ENCODE measurements at places on chromosomes 7 and 10.

DNA sequence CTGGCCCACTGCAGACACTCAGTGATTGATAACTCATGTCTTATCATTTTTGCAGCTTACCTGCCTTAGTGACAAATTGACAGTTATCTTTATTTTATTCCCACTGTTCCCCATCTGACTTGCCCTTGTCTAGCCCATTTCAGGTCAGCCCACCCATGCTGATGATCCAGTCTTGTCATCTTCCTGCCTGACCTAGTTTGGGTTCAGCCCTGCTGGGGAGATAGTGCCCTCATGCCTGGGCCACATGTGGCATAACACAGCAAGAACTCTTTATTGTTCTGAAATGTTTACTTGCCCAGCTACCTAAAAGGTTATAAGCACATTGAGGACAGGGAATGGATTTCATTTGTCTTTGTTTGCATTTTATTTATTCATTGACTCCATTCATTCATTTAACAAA is 75.6 kb downstream of the ENTPD1 start:
- DNase-seq, result no peak

DNA sequence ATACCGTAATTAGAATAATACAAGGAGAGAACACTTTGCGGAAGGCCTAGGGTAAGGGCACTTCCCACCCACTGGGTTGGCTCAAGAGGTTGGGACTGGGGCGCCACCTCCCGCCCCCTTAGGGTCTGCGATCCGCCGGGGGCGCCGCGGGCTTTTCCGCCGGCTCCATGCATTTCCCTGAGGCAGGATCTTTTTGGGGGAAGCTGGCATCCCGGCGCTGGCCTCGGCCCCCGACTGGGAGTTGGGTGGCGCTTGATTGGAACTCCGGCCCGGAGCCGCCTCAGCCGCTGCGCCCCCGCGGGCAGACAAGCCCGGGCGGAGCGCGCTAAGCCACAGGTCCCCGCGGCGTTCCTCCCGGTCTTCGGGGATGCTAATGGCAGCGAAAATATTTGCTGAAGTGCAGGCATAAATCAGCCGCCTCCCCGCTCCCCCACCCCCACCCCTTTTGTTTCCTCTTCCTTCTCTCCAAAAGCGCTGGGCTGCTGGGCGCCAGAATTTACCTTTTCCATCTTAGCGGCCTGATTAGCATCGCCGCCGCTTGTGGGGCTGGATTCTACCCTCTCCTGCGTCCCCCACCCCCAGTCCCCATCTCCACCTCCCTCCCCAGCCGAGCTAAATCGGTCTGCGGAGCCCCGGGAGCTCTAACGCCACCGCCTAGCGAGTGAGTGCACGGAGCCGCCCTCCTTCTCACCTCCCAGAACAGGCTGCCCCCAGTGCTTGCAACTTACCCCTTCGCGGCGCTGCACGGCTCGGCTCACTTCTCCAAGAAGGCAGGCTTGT is 5.1 kb downstream of the UNC5B start:
- no peak for DNase-seq

- DNase-seq, result no peak
Measured at GRCh38 chr7:108143658-108144420, 13.7 kb upstream of the LAMB4 start.

GRCh38 chr10:14545827-14546226 is 215.1 kb upstream of the FRMD4A start:
- no peak for DNase-seq

DNA sequence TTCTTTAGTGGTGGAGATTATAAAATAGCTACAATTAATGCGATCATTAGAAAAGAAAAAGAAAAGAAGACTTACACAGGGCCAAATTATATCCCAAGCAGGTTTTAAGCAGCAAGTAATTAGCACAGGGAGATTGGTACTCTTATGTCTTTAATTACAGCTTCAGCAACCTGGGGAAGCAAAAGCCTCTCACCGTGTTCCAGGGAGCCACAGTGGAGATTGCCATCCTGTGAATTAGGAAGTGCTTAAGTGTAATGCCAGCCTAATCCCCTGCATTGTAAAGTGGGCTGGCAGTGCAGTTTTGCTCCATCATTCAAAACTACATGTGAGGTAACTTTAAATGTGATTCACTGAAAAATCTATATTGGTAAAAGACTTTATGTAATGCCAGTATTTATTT is 533.5 kb upstream of the COBL start:
- DNase-seq, result no peak

DNA sequence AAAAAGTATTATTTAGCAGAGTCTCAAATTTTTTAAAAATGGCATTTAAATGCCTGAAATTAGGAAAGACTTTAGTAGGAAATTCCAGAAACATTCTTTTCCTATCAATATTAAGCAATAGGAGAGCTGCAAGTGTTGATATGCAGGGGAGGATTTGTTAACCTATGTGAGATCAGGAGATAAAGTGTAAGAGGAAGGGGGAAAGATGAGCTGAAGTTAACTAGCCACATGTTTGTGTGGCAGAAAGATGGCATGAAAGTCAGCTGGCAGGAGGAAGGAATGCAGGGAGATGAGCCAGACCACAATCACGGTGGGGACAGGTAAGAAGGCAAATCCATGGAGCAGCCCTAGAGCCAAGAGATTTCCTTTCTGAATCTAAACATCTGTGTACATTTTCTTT is 303.6 kb downstream of the MAGI2 start:
- DNase-seq, result no peak

- no peak for DNase-seq
Measured at GRCh38 chr10:32692174-32692573, 246.2 kb downstream of the CCDC7 start.

- no peak for DNase-seq
Measured at GRCh38 chr7:100677308-100678267, 4.0 kb downstream of the GNB2 start.

DNA sequence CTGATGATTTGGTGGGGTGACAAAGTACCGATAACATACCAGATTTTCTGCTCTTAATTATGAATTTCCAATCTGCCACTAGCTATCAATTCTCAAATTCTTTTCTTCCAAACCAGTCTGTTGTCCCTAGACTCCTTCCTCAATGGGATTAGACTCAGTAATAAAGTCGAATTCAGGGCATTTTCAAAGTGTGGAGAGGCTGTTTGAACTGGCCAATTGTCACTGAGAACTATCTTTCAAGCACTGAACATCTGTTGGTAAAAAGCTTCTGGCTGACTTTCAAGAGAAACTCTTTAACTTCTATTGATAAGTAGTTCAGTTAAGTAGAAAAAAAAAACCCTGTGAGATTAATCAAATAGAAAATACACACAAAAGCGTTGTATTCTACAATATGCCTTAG is 108.9 kb downstream of the SAMD9 start:
- no peak for DNase-seq

DNA sequence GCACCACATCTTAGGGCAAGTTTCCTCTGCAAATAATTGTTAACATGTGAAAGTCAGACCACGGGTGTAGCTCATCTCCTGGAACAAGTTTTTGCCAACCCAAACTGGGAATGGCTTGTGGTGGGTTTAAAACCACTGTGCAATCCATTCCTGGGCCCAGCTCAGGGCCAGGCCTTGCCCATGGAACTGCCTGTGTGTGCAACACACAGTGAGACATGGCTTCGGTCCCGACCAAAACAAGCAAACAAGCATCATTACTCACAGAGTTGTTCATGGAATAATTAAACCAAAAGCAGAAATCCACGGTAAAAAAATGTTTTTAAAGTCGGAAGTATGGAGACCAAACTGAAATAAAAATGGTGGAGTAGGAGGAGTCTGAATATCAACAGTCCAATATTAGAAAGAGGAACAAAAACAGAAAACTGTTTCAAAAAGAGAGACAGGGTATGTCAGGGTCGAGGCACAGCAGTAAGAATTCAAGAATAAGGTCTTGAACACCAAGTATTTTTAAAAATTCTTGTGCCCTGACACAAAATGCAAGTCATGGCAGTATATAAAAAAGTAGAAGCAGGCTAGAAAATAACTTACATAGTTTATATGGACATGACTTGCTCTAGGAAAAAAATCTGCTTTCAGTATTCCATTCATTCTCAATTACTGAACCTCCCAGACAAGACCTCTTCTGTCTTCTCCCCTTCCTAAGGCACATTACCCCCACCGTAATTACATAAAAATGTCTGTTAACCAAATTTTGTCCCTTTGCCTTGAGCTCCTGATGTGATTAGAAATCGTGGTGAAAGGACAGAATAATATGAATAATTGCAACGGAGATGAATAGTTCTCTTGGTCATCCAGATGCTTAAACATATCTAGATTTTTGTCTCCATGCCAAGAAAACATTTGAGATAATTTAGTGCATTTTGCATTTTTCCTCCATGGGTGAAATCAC is 88.4 kb downstream of the FAS start:
- no peak for DNase-seq

DNA sequence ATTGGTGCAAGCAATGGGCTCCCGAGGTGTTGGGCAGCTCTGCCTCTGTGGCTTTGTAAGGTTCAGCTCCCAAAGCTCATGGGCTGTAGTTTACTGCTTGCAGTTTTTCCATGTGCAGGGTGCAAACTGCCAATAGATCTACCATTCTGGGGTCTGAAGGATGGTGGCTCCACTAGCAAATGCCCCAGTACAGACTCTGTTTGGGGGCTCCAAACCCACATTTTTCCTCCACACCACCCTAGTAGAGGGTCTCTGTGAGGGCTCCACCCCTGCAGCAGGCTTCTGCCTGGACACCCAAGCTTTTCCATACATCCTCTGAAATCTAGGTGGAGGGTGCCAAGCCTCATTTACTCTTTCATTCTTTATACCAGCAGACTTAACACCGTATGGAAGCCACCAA is 17.4 kb upstream of the ZNF37A start:
- DNase-seq, result no peak

DNA sequence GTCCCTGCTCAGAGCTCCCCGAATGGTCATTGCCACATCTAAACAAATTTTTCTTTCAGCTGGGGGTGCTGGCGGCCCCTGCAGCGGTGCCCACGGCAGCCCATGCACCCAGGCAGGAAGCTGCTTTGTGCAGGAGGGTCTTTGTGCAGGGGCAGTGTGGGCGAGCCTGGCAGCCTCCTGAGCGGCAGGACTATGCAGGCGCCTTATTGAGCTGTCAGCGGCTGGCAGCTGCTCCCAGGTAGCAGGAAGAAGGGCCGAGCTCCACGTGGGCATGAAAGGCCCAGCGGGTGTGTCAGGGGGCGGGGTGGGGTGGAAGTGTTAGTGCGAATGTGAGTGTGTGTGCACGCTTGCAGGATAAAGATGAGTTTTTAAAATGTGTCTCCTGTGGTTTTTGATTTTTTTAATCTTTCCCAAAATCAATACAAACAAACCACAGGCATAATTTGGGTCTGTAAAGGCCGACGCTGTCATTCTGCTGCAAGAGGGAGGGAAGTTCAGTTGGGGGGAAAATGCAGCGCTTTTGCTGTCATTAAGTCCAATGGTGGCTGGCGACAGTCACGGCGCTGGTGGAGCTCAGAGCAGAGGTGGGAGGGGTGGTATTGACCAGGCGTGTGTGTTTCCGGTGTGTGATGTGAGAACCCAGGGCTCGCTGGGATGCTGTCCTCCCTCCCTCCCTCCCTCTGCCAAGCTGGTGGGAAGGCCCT is 83.9 kb downstream of the LHPP start:
- no peak for DNase-seq

DNA sequence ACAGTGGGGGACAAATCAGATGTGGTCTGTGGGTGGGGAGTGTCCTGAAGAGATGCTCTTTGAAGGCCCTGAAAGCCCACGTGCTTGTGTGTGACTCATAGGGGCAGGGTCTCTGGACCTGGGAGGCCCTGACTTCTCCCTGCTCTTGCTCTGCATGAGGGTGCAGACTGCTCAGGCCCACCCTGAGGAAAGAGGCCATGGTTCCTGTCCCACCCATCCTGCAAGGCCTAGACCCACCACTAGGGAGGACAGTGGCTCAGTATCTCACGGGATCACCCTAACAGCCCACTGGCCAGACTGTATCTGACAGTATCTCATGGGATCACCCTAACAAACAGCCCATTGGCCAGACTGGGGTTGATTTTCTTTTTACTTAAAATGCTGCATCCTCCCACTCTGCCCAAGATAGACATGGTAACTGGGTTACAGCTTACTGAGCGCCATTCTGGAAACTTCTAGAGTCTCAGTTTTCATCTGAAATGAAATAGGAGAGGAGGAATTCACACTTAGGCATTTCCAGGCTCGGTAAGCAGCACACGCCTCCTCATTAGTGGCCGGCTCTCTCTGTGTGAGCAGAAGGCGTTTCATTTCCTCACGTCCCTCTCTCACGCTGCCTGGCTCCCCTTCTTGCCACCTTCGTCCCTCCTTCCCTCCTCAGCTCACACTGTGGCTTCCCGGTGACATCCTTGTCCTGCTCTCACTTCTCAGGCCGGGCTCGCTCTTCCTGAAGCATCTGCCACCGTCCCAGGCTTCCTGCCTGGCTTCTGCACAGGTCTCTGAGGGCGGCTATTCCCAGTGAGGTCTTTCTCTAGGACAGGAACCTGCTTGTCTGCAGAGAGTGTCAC is 242.6 kb downstream of the GLRX3 start:
- no peak for DNase-seq

DNA sequence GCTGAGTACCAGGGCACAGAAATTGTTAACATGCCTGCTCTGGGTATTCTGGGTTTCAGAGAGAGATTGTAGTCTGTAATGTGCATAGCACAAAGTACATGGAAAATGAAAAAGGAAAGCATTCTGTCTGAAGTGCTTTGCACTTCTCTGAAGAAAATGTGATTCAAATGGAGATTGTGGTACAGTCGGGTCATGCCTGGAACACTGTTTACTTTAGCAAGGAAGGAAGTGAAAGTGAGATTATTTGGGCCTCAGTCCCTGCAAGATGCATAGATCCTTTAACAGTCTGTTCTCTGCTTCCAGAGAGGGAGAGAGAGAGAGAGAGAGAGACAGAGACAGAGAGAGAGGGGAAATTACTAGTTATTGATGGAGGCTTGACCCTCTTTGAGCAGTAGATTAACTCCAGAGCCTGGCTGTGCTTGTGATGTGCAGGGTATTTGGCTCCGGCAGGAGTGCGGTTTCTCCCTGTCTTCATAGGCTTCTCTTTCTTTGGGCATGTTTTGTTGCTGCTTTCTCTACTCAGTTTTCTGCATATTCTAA is 5.4 kb downstream of the VWC2 start:
- DNase-seq, result no peak

DNA sequence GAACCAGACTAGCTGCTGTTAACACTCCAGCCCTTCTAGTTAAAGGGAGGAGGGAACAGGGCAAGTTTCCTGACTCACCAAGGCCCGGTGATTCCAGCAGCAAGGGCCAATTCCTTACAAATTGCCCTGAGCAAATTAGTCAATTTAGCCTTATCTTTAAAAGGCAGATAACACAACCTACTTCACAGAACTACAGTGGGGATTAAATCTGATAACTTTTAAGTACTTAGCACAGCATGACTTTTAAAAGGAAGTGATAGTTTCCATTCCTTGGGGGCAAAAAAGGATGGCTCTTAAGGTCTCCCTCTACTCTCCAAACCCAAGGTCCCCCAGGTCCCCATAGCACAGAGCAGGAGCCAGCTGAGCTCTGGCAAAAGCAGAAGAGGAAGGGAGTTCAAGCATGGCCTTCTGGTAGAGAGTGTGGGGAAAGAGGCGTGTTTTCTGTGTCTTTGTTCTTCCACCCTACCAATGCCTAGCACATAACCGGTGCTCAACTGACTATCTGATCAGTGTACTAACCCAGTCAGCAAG is 4.0 kb downstream of the CDCA7L start:
- no peak for DNase-seq

- peak; percentile 32 for DNase-seq
Measured at GRCh38 chr7:150715738-150716137, 675 bp upstream of the GIMAP1 start.
